CD4-positive, alpha-beta T cell treated with Interleukin-2 at 100 ng/mL for 4 hours (primary cell): ENCODE measurements at places on chromosomes 3 and 15.

GRCh38 chr15:25171856-25172687 is 217.3 kb downstream of the SNRPN start:
- DNase-seq, result no peak

DNA sequence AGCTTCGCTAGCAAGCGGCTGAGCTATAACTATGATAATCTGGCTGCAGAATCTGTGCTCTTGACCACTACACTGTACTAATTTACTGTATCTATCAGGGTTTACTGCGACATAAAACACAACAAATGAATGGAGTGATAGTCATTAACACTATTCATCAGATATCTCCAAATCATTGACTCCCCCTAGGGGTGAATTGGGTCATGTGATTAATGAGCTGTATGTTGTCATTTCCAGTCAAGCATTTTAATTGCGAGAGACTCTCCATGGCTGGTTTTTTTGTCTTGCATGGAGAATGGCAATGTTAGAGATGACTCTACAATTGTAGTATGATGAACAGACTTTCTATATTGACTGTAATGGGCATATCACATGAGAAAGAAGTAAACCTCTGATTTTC is 10.5 kb upstream of the TM4SF18 start:
- no peak for DNase-seq

- no peak for DNase-seq
These were observed 86.5 kb downstream of the SEMA6D start for GRCh38 chr15:47803767-47804166.

- DNase-seq, result no peak
These were observed 196.1 kb upstream of the TLE3 start for GRCh38 chr15:70293591-70294470.

- no peak for DNase-seq
These were observed 19.2 kb downstream of the DAG1 start for GRCh38 chr3:49489247-49489646.

DNA sequence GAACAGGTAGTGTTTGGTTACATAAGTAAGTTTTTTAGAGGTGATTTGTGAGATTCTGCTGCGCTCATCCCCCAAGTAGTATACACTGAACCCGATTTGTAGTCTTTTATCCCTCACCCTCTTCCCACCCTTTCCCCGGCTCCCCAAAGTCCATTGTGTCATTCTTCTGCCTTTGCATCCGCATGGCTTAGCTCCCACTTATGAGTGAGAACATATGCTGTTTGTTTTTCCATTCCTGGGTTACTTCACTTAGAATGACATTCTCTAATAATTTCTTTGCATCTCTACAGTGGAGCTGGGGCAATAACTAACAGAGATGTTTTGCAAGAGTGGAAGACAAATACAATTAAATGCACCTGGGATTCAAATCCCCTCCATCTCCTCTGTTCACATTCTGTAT is 93.2 kb downstream of the TP63 start:
- no peak for DNase-seq

- DNase-seq, result no peak
These were observed 102.7 kb downstream of the ATP1B3 start for GRCh38 chr3:141979050-141979671.

DNA sequence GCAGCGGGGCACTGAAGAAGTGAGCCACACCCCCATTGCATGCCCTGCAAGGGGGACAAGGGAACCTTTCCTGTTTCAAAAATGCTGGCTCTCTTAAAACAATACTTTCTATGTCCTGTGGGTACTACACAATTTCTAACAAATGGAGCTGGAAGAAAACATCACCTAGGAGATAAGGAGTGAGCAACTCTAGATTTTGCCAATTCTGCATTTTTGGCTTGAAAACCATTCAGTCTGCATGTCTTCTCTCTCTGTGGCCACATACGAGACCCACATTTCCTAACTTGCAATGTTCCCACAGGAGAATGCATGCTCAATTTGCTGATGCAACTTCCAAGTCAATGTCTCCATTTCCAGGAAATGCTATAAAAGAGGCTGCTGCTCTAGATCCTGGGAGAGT is 662.0 kb downstream of the SQOR start:
- DNase-seq, result no peak
